ENCODE measurements at places on chromosomes 1 and 21.
A peak's percentile ranks its signal among the peaks of the same experiment; 100 is the strongest.

DNA sequence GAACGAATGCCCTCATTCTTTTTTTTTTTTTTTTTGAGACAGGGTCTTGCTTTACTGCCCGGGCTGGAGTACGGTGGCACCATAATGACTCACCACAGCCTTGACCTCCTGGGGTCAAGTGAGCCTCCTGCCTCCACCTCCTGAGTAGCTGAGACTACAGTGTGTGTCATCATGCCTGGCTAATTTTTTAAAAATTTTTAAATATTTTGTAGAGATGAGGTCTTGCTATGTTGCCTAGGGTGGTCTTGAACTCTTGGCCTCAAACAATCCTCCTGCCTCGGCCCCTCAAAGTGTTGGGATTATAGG is 69.4 kb downstream of the ALG14 start:
- no peak for DNase-seq

DNA sequence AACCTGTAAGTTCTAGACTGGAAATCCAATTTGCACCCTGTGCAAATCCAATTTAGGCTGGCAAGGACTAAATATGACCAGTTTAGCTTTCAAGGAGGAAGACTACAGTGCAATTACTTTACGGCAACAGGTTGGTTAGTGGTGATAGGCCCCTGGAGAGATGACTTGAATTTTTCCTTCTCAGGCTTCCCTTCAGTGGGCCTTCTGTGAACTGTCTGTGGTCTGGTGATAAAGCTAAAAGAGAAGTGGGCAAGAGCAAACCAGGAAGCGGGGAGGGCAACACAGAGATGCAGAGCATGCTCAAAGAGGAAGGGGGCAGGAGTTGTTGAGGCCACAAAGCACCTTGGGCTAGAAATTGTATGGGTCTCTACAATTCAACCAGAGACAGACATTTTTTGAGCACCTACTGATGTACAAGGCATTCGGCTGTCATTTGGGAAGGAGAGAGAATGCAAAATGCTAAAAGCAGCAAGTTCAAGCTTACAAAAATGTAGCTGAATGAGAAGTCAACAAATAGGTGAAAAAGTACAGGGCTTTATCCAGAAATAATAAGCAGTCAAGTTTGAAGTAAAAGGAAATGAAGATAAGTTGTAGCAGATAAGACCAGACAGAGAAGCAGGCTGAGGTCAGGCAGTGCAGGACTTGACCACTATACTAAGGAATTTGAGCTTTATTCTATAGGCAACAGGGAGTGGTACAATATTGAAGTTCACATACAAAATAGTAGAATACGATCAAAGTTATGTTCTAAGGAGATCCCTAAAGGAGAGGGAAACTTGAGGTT is 23.9 kb downstream of the INPP5B start:
- no peak for DNase-seq

- DNase-seq = no peak
Measured at GRCh38 chr1:238954865-238955264, 431.5 kb upstream of the CHRM3 start.

DNA sequence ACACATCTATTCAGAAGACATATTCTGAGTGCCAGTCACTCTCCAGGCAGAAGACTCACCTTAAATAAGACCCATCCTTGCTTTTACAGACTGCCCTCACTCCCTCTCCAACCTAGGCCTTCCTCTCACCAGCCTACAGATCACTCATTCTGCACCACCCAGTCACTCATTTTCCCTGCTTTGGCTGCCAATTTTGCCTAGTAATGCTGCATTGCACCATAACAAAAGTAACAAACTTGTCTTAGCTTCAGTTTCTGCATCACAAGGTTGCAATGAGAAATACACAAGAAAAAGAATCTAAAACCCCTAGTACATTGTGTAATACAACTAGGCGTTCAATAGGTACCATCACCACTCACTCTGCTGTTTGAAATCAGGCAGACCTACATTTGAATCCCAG is 292.4 kb downstream of the PLPP3 start:
- no peak for DNase-seq

DNA sequence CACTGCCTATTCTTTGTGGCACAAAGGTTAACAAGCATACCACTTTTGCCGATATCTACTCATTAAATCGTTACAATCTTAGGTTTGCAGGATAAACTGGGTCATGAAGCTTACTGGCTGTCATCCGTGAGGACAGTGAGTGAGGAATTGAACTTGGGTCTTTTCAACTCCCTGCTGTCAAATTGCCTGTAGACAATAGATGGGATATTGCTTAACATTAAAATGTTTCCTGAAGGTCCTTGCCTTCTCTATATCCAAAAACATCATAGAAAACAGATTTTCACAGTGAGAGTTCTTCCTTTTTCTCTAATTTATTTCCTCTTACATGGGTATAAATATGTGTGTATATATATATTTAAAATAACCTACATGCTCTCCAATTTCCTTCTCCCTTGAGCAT is 257.8 kb downstream of the LMO4 start:
- no peak for DNase-seq

- DNase-seq = peak; percentile 73
Measured at GRCh38 chr1:153977250-153978240, at the start of gene JTB. TSS of gene JTB (minus strand) at chr1:153977674. CDS start at chr1:153977252, 422 bp downstream.

DNA sequence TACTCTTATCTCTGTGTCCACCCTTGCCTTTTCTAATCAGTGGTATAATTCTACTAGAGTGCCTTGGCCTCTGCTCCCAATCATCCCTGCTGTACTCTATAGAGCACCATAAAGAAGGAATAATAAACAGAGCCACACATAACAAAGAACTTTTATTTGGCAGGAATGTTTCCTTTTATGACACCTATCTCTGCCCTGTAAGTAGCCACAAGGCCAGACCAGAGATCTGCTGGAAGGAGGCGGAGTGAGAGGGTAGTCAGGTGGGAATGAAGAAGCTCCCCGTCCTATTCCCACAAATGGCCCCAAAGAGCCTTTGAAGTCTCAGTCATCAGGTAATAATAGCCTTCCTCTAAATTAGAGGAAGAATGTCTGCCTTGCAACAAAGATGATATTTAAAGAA is 32.7 kb downstream of the WLS start:
- no peak for DNase-seq

GRCh38 chr1:33610391-33610790 is 137.9 kb downstream of the ZSCAN20 start:
- DNase-seq = no peak

DNA sequence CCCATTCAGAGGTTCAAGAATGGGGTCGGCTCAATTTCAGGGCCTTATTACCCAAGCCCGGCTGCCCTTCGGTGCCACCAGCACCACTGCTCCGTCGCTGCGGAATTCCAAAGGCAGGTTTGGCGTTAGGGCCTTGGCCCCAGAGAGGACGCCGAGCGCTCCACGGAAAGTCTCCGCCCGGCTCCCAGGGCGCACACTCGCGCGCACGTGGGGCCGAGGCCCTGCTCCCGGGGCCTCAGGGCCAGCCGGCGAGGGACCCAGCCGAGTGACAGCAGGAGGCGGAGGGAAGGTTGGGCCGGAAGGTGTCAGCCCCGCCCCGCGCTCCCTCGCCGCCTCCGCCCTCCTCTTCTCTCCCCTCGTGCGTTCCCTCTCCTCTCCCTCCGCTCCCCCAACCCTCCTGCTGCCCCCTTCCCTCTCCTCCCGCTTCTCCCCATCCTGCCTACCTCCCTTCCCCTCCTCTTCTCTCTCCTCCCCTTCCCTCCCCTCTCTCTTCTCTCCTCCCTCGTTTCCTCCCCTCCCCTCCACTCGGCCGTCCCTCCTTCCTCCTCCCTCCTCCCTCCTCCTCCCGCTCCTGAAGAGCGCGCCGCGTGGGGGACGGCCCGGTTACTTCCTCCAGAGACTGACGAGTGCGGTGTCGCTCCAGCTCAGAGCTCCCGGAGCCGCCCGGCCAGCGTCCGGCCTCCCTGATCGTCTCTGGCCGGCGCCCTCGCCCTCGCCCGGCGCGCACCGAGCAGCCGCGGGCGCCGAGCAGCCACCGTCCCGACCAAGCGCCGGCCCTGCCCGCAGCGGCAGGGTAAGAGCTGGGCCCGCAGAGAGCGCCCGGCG is at the start of gene ETS2:
Gene ETS2, plus strand, starts transcription at position 602 of the 825 bp plus-strand sequence. CDS start 4,106 bp downstream, outside the sequence.
- DNase-seq = peak; percentile 76

GRCh38 chr1:205318231-205318991 is 3.1 kb downstream of the NUAK2 start:
- no peak for DNase-seq
